Activated gamma-delta T cell treated with Interleukin-2 at 50 U/mL for 16 hours (primary cell): ENCODE measurements at places on chromosomes 12 and 14.
A peak's percentile ranks its signal among the peaks of the same experiment; 100 is the strongest.

GRCh38 chr12:54020591-54021405 lies 7.4 kb upstream of the HOXC6 start:
- DNase-seq = no peak

GRCh38 chr12:110785240-110785639 lies 42.5 kb upstream of the PPP1CC start:
- DNase-seq = no peak

GRCh38 chr14:21326972-21327371 lies 47.1 kb downstream of the RPGRIP1 start:
- no peak for DNase-seq

- no peak for DNase-seq
Observed at GRCh38 chr12:48765753-48766162, 23.1 kb downstream of the ADCY6 start.

DNA sequence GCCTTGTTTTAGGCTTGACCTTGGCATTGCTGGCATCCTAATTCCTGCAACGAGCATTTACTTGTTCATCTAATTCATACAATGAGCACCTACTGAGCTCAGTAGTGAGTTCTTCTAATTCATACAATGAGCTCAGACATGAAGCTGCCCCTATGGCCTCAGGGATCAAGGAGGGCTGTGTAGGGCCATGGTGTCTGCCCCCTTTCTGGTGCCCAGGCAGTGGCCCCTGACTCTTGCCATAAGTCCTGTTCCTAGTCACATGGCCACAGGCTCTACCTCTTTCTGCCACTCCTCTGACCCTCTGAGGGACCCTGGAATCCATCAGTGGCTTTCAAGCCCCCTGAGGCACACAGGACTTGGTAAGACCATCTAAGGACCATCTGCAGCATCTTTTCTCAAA lies 148.8 kb downstream of the ZFP36L1 start:
- no peak for DNase-seq

DNA sequence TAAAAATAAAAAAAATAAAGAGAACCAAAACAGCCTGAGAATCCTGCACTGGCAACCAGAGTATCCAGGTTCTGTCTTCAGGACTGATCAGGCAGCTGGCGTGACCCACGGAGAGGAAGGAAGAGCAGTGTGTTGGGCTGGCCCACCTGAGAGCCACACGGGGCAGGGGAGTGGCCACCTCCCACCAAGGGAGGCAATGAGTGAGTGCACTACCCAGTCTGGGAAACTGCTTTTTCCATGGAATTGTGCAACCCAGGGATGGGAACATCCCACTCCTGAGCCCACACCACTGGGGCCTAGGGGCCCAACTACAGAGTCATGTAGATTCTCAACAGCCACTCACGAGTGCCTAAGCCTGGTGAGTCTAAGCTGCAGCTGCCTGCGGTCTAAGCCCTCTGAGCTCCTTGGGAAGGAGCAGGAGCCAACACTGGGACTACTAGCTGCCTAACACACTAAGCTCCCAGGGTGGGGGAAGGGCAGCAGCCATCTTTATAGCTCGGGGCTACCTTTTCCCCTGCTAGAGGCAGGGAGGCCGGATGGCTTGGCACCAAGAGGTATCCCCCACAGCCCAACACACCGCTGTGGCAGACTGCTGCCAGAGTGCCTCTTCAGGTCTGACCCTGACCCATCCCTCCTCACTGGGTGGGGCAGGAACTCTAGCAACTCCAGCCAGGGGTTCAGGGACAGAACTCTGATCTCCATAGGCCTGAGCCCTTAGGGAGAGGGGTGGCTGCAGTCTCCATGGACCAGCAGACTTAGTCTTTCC lies 610.9 kb downstream of the RERGL start:
- DNase-seq = no peak

GRCh38 chr14:61322799-61323290 lies 1.5 kb downstream of the PRKCH start:
- DNase-seq = peak; percentile 41
